Right lobe of liver (tissue), 6 donors: ENCODE measurements at places on chromosomes 7 and 10. TPM values are rescaled to one million over a fixed set of nuclear protein-coding genes. Genes with fewer than 3 reads are reported as not detected.

Gene FAM180A
- total RNA-seq, result 14.9 TPM

Gene JAKMIP3
- 0.22 TPM for total RNA-seq

Gene ABCB4
- total RNA-seq, result 129 TPM

Gene FEZF1
- not detected for total RNA-seq

- DNase-seq, result no peak
These were observed 12.3 kb downstream of the CNPY1 start for GRCh38 chr7:155533827-155534690.

GRCh38 chr10:72567421-72567820 is 58.5 kb downstream of the MICU1 start:
- no peak for DNase-seq

DNA sequence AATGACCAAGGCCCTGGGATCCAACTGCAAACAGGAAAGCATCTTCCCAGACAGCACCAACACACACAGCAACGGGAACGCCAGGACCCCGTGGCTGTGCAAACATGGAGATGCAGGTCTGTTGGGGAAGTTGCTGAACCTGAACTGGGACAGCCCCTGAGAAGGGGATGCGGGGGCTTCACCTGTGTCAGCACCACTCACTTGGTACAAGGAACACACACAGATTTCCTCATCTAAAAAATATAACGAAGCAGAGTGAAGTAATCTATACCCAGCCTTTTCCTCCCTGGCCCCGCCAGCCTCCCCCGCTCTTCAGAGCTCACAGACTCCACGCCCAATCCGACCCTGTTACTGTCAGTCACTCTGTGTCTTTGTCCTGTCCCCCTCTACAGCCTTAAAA is 93.0 kb downstream of the PTPRN2 start:
- DNase-seq, result no peak

DNA sequence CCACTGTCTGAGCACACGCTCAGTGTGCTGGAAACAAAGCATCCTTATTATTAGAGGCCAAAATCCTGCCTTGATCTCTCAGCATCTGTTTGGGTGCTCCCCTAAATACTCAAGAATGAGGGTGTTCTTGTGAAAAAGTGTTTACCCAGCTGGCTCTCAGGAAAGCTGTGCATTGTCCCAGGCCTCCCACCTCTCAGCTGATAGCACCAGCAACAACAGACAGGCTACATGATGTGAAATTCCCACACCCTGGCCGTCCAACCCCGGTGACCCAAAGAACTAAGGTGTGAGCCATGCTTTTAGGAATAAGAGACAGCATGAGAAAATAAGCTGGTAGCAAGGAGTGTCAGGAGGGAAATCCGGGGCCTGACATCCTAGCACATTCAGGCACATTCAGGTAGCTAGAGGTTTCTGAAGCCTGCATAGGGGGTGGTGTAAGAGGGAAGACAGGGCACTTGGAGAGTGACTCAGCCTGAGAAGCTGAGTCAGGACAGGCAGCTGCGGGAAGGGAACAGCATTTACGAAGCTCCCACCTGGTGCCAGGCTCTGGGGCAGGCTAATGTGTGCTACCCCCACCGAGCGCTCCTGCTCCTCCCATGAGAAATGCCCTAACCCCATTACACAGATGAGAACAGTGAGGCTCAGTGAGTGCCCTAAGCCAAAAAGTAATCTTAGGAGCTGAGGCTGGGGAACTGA is 205.6 kb downstream of the GRID1 start:
- DNase-seq, result no peak

- DNase-seq, result no peak
These were observed 103.1 kb downstream of the HIPK2 start for GRCh38 chr7:139674752-139675126.

- DNase-seq, result no peak
These were observed 1236.0 kb upstream of the CELF2 start for GRCh38 chr10:9781666-9782065.
